ENCODE measurements at places on chromosomes 3 and 15.

- H3K4me1 ChIP-seq = no peaks in the 10 kb centered on the region
- H3K36me3 ChIP-seq = no peaks in the 10 kb centered on the region
- no peaks in the 10 kb centered on the region for H3K27me3 ChIP-seq
- no peak overlapping the region for H3K27ac ChIP-seq
- H3K4me3 ChIP-seq = no peak overlapping the region
Measured at GRCh38 chr3:128734523-128735189, 8.7 kb downstream of the RAB7A start.

DNA sequence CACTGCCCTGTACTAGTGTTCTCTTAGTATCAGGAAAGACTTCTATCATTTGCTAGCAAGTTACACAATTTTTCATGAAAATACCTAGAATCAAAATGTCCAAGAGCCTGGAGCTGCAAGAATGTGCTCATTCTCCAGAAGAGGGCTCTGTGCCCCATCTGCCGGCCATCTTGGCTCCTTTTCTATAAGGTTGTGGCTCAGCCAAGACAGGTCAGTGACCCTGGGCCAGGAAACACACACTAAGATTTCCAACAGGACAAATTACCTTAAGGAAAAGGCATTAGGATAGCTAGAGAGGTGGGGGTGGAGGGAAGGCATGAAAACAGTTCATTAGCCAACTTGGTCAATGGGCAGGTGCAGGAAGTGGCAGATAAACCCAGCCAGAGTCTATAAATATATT, 20.7 kb downstream of the TIMP4 start:
- H3K36me3 ChIP-seq = no peaks in the 10 kb centered on the region
- DNase-seq = no peak
- no peaks in the 10 kb centered on the region for H3K27me3 ChIP-seq
- H3K27ac ChIP-seq = no peak overlapping the region

DNA sequence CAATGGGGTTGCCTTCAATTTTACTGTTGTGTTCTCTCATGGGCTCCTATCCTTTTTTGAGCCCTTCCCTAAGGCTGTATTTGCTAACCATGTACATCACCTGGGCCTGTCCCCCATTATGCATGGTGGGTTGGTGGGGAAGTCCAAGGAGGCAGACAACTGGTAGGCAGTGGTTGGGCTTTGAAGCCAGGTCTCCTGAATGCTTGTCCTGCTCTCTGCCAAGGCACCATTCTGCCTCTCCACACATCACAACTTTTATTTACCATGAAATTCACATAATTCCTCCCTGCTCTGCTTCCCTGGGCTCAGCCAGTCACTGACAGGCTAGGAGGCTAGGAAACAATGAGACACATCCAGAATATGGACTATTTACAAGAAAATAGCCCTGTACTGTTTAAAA, 41.0 kb upstream of the COPB2 start:
- H3K4me3 ChIP-seq = no peak overlapping the region
- H3K36me3 ChIP-seq = no peaks in the 10 kb centered on the region
- DNase-seq = no peak

GRCh38 chr3:83048556-83048955, 1287.1 kb upstream of the GBE1 start:
- no peaks in the 10 kb centered on the region for H3K36me3 ChIP-seq
- H3K27ac ChIP-seq = no peak overlapping the region
- H3K27me3 ChIP-seq = no peaks in the 10 kb centered on the region
- H3K4me3 ChIP-seq = no peak overlapping the region
- no peak for DNase-seq

GRCh38 chr15:34070003-34070402, 31.0 kb upstream of the AVEN start:
- no peak for DNase-seq
- no peaks in the 10 kb centered on the region for H3K36me3 ChIP-seq
- H3K27me3 ChIP-seq = no peaks in the 10 kb centered on the region
- H3K4me3 ChIP-seq = no peak overlapping the region

GRCh38 chr15:52232327-52232726, 41.1 kb upstream of the GNB5 start:
- H3K27me3 ChIP-seq = no peaks in the 10 kb centered on the region
- H3K4me3 ChIP-seq = no peak overlapping the region
- H3K36me3 ChIP-seq = no peaks in the 10 kb centered on the region
- no peak for DNase-seq
- H3K4me1 ChIP-seq = no peaks in the 10 kb centered on the region
- no peak overlapping the region for H3K27ac ChIP-seq

- DNase-seq = no peak
- no peaks in the 10 kb centered on the region for H3K4me1 ChIP-seq
- no peak overlapping the region for H3K4me3 ChIP-seq
- H3K27me3 ChIP-seq = no peaks in the 10 kb centered on the region
- H3K27ac ChIP-seq = no peak overlapping the region
- H3K36me3 ChIP-seq = no peaks in the 10 kb centered on the region
Measured at GRCh38 chr3:117052395-117052794, 342.8 kb downstream of the TUSC7 start.

GRCh38 chr15:76193934-76194333, 117.3 kb downstream of the ETFA start:
- H3K27me3 ChIP-seq = no peaks in the 10 kb centered on the region
- H3K4me3 ChIP-seq = no peak overlapping the region
- no peaks in the 10 kb centered on the region for H3K4me1 ChIP-seq
- DNase-seq = no peak
- no peak overlapping the region for H3K27ac ChIP-seq
- no peaks in the 10 kb centered on the region for H3K36me3 ChIP-seq

DNA sequence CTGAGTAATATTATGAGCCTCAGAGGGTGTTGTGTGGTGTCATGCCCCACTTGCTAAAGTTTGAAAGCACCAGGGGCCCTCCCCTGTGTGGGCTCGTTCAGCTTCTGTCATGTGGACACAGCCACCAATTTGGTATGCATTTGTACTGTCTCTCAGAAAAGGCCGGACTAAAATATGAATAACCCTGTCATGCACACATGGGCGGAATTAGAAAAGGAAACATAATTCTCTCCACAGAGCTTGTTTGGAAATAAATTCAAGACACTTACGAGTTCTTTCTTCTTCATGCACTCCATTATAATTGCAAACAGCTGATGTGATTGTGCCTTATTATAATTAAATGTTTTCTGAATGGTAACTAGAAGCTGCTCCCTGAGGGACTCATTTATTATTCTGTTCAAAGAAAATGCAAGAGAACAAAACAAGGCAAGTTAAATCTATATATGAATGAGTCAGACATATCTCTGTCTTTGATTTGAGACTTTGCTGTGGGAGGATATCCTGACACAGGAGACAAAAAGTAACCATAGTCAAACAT, 39.1 kb downstream of the TRPM1 start:
- DNase-seq = no peak
- H3K4me1 ChIP-seq = peaks cover 8% of the 10 kb centered on the region
- H3K36me3 ChIP-seq = no peaks in the 10 kb centered on the region

- no peak overlapping the region for H3K4me3 ChIP-seq
- peaks cover 2% of the 10 kb centered on the region for H3K4me1 ChIP-seq
- no peak overlapping the region for H3K27ac ChIP-seq
- DNase-seq = no peak
Measured at GRCh38 chr15:100241572-100242482, 99.9 kb downstream of the ADAMTS17 start.

DNA sequence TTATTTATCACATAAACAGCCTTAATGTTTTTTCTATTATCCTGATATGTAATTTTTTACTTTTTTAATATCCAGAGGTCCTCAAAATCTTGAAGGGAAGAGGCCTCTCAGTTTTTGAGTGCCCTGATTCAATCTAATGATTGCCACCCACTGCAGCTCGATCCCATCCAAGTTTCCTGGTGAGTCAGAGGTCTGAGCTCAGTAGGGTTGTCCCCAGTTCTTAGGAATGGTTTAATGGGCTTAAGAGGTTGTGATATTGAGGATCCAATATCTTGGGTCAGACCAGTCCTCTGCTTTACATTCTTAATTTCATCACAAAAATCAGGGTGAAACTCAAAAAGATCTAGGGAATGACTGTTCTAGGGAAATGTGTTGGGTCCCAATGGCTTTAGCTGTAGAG, 238.5 kb downstream of the NSUN3 start:
- no peak overlapping the region for H3K27ac ChIP-seq
- no peak overlapping the region for H3K4me3 ChIP-seq
- no peak for DNase-seq

DNA sequence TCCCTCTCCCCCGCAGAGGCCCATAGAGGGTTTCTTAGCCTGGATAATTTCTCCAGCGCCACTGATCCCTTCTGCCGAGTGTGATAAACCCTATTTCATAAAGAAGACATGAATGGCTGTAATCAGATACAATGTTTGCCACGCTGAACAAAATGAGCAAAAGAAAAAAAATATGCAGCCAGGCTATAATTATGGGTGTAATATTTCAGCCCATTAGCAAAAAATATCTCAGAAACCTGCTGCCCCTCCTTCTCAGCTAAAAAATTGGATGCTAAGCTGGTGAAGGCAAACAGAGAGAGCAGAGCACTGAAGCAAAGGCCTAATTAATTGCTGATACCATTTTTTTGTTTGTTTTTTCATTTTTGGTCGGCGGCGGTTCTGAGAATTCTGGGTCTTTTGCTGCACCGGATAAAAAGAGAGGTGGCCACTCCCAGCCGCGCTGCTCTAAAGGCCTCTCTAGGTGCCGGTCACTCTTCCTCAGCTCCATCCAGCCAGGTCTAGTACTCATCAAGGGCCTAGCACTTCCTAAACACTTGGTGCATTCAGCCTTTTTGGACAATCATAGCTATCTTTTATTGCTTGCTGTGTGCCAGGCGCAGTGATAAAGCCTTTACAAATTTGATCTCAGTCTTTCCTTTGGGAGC, 128.7 kb upstream of the TLE3 start:
- H3K36me3 ChIP-seq = no peaks in the 10 kb centered on the region
- no peak overlapping the region for H3K4me3 ChIP-seq
- H3K27ac ChIP-seq = no peak overlapping the region
- no peak for DNase-seq
- no peaks in the 10 kb centered on the region for H3K27me3 ChIP-seq

DNA sequence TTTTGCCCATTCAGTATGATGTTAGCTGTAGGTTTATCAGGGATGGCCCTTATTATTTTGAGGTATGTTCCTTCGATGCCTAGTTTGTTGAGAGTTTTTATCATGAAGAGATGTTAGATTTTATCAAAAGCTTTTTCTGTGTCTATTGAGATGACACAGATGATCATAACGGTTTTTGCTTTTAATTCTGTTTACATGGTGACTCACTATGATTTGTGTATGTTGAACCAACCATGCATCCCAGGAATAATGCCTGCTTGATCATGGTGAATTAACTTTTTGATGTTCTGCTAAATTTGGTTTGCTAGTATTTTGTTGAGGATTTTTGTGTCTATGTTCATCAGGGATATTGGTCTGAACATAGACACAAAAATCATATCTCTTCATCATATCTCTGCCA, 8.3 kb downstream of the GPR156 start:
- no peaks in the 10 kb centered on the region for H3K4me1 ChIP-seq
- H3K36me3 ChIP-seq = no peaks in the 10 kb centered on the region
- no peaks in the 10 kb centered on the region for H3K27me3 ChIP-seq
- H3K27ac ChIP-seq = no peak overlapping the region

GRCh38 chr15:56996093-56996492, 77.6 kb downstream of the TCF12 start:
- no peak overlapping the region for H3K4me3 ChIP-seq
- no peak for DNase-seq
- no peak overlapping the region for H3K27ac ChIP-seq
- H3K4me1 ChIP-seq = no peaks in the 10 kb centered on the region
- no peaks in the 10 kb centered on the region for H3K36me3 ChIP-seq
